ENCODE measurements at places on chromosomes 12 and 14. TPM values are rescaled to one million over a fixed set of nuclear protein-coding genes. Genes with fewer than 3 reads are reported as not detected.

DNA sequence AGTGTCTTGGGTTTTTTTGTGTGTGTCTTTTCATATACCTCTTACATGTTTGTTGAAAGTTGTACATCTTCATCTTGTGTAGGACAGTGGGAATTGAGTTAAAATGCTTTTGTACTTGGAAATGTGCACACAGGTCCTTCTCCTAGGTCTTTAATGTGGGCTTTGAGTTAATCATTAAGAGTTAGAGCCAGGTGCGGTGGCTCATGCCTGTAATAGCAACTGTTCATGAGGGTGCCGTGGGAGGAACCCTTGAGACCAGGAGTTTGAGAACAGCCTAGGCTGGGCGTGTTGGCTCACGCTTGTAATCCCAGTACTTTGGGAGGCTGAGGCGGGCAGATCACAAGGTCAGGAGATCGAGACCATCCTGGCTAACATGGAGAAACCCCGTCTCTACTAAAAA is 13.9 kb downstream of the CLECL1 start:
- H3K4me1 ChIP-seq = no peaks in the 10 kb centered on the region
- no peak for DNase-seq
- H3K4me3 ChIP-seq = no peak overlapping the region

DNA sequence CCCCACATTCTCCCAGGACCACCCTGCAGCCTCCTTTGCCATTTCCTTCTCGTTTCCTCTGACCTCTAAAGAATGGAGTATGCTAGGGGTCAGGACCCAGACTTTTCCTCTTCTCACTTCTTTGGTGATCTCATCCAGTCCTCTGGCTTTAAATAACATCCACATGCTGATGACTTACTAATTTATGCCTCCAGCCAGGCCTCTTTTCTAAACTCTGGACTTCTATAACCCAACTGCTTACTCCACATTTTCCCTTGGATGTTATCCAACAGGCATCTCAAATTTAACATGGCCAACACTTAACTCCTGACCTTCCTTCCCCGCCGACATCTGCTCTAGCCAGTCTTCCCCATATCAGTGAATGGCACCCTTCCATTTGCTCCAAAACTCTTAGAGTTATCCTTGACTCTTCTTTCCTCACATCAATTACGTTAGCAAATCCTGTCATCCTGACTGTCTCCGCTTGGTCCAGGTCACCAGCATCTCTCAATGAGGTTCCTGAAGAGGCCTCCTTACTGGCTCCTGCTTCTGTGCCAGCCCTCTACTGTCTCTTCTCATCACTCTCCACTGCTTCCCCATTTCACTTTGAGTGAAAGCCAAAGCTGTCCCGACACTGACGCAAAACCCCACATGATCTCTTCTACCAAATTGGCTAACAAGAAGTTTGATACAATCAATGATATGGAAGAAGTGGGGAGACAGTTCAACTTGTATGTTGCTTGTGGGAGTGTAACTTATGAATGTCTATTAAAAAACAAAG is 42.7 kb downstream of the TMBIM6 start:
- H3K27ac ChIP-seq = no peak overlapping the region
- H3K27me3 ChIP-seq = peaks cover 17% of the 10 kb centered on the region
- H3K36me3 ChIP-seq = no peaks in the 10 kb centered on the region
- no peaks in the 10 kb centered on the region for H3K4me1 ChIP-seq

HOXC6 gene
- polyA plus RNA-seq = not detected

DNA sequence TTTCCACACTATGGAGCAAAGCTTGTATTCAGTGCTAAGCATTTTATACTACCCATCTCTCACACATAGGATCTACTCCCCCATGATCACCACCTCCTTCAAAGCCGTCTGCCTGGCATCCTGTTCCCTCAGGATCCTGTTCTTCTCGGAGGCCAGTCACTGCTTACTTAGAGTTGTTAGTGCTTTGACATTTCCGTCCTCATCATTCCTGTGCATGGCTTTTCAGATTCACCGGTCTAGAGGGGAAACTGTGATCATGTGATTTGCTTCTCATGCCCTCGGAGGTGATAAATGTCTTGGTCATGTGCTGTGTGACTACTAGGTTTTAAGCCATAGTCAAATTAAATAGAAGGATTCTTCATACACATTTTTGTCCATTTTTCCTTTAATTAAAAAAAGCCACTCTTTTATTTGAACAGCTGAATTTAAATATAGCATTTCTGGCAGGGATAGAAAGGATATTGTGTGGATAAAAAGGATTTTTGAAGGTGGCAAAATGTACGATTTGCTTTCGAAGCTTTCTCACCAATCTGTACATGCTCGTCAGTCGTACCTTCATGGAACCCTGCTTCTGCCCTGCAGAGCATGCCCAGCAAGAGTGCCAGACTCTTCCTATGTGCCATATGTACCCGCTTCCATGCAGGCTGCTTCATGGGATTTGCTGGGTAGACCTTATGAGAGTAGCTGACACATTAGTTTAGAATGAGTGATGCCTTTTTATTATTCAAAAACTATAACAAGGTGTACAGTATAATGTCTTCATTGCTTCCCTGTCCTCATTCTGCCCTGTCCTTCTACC is 53.3 kb downstream of the BMAL2 start:
- no peak overlapping the region for H3K27ac ChIP-seq
- no peaks in the 10 kb centered on the region for H3K4me1 ChIP-seq
- DNase-seq = no peak
- no peak overlapping the region for H3K4me3 ChIP-seq

- no peaks in the 10 kb centered on the region for H3K36me3 ChIP-seq
- H3K27ac ChIP-seq = no peak overlapping the region
- H3K4me3 ChIP-seq = no peak overlapping the region
- H3K27me3 ChIP-seq = no peaks in the 10 kb centered on the region
Measured at GRCh38 chr12:5257763-5258495, 174.0 kb upstream of the NTF3 start.

- H3K4me1 ChIP-seq = no peaks in the 10 kb centered on the region
- DNase-seq = no peak
- H3K4me3 ChIP-seq = no peak overlapping the region
- no peaks in the 10 kb centered on the region for H3K27me3 ChIP-seq
- no peaks in the 10 kb centered on the region for H3K36me3 ChIP-seq
Measured at GRCh38 chr14:100816950-100817901, 8.7 kb upstream of the MEG3 start.
